ENCODE measurements at places on chromosomes 3 and 15. TPM values are rescaled to one million over a fixed set of nuclear protein-coding genes. Genes with fewer than 3 reads are reported as not detected.

ZXDC gene
- total RNA-seq: 49.5 TPM

RAD51 gene
- total RNA-seq: 2.2 TPM

GRCh38 chr3:157073810-157074209, 86.1 kb downstream of the CCNL1 start:
- DNase-seq: peak; percentile 28

DNA sequence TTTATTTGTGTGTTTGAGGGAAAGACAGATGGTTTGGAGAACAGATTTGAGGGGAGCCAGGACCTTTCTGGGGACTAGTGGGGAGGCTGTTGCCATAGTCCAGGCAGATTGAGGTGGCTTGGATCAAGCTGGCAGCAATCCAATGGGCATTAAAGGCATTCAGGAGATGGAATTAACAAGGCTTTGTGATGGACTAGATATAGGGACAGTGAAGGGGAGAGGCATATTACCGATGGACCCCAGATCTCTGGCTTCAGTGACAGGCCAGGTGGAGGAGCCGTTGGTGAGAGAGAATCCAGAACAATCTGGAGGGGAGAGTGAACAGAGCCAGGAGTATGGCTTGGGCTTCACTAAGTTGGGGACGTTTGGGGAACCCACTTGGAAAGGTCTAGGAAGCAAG, 124.8 kb downstream of the EEFSEC start:
- no peak for DNase-seq

DNA sequence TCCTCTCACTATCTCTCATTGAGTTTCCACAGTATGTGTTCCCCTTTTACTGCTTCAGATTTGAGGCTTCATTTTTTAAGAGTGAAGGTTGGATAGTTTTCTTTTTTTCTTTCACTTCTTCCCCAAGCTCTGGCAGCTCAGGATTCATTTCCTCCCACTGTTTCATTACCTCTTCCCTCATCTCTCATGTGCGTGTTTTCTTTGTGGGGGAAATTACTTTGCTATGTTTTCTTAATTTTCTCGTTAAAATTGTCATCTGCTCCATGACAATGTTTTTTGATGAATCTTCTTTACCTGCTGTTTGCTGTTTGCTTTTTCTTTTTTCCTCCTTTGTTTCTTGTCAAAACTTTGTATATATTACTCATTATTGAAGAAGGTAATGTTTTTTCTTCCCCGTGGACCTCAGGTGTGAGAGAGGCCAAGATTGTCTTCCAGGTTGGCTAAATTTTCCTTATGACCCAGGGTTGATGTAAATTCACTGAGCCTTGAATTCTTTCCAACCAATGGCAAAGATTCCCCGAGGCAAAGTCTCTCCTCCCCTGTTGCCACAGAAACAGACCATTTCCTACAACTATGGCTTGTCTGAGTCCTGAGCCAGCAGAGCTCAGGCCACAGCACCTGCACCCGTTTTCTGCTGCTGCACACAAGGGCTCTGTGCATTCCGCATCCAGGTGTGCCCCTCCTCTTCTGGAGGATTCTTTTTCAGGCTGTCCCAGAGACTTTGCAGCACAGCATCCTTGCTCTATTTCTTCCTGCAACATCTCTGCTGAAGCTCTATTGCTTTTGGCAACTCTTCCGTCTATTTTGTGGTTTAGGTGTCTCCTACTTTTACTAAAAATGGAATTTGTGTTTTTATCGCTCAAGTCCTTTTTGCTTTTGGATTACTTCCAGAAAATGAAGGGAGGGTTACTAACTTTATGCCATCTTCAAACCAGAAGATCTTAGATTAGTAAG, 66.1 kb downstream of the NOX5 start:
- DNase-seq: no peak

DNA sequence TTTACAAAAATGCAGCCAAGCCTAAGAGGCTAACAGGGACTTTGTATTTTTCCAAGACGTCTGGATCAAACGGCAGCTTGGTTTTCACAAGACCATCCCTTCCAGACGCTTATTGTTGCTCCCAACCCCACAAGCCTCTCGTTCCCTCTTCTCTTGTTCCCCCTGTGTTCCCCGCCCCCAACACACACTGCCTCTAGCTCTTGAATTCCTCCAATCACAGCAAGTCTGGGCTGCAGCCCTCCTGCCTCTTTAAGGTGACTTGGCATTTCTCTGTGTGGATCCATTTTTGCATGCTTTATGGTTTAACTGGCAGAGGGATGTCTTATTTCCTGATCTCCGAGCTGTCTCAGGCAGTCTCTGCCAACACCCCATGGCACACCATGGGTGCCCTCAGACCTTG, 182.2 kb downstream of the ABHD5 start:
- DNase-seq: no peak

DNA sequence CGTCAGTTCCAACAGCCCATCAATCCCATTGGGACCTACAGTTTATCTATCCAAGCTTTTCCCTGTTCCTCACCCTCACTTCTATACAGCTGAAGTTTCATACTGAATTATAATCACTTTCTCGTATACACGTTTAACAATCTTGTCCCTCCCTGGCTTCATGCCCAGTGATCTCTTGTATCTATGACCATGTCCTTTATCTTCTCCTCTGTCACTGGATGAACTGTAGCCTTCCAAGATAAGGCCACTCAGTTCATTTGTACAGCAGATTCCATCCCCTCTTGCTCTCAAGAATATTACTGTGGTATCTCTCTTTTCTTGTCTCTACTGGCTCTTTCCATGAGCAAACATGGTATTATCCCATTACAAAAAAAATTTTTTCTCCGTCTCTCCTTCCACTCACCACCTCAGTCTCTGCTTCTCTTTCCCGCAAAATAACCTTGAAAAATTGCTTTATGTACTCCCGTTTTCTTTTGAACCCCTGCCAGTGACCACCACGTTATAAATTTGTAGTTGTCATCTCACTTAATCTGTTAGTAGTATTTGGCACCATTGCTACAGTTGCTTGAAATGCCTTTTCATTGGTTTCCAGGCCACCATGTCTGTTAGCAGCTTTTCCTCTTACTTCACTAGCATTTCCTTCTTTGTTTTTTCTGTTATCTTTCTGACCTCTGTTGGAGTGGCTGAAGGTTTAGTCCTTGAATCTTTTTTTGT, 9.4 kb downstream of the CTNNB1 start:
- peak; percentile 59 for DNase-seq

Measured in lung (tissue), 17 donors.